ENCODE measurements at places on chromosomes 16 and 17.

DNA sequence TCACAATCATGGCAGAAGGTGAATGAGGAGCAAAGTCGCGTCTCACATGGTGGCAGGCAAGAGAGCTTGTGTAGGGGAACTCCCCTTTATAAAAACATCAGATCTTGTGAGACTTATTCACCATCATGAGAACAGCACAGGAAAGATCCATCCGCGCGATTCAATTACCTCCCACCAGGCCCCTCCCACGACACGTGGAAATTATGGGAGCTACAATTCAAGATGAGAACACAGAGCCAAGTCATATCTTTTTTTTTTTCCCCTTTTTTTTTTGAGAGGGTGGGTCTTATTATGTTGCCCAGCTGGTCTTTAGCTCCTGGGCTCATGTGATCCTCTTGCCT, 60.0 kb downstream of the RPTOR start:
- DNase-seq = no peak

DNA sequence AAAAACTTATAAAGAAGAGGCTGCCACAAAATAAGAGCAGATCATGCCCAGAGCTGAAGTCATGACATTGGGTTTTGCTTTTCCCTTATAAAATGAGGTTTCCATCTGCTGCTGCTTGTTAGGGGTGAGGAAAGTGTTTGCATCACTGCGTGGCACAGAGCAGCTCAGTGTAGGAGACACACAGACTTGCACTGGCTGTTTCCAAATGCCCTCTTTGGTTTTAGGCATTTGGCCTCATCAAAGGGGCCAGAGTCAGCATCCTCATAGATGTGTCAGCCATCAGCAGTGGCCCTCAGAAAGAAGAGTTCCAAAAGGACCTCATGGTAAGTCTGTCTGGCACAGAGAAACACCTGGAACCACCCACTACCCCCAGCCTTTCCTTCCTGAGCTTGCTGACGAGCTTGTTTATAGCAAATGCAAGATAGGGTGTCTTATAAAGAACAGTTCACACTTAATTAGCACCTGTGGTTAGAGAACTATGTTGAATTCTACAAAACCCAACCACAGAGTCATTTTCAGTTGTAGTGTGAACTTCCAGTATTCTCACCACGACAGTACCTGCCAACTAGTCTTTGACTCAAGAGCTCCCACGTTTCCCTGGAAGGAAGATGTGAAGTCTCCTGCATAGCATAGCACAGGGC, 17.0 kb downstream of the VWA3A start:
- no peak for DNase-seq

DNA sequence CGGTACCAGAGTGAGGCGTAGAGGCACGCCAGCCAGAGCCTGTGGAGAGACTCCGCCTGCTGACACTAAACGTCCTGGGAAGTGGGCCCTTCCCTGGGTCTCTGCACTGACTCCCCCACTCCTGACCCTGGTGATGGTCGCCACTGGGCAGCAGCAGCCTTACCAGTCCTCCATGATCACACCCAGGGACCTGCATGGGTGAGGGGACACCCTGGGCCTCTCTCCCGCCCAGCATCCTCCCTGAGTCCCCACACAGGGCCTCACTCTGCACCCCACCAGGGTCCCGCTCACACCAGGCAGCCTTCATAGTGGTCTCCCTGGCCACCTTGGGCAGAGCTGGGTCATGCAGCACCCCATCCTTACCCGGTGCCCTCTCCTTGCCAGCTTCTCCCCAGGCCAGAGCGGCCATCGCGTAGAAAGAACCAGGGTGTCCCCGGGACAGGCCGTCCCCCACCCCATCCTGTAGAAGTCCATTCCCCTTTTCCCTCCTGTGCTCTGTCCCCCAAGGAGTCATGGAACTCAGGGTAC, 10.7 kb downstream of the RGS11 start:
- DNase-seq = no peak

GRCh38 chr16:17801068-17801467, 330.3 kb upstream of the XYLT1 start:
- DNase-seq = no peak

GRCh38 chr17:65593092-65593854, 31.8 kb upstream of the AXIN2 start:
- no peak for DNase-seq

DNA sequence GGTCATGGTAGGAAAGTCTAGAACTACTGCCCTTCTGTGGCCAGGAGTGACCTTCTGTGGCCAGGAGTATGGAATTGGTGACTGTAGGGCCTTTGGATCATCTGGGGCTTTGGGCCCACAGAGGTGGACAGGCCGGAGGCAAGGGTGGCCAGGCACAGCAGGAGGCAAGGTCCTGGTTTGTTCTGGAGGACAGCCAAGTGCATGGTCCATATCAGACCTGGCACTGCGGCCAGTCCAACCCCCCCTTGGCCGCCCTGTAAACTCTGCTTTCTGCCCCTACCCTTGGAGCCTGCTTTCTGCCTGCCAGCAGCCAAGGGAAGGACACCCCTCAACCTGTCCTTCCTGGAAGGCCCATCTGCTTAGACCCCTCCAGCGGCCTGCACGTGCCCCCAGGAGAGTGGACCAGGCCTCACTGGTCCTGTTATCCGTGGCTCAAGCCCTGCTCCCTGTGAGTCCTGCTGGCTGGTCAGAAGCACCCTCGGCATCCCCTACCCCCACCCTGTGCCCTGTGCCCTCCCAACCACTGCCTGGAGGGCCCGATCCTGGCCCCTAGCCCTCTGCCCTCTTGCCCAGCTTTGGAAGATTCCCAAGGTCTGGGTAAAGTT, 2.3 kb upstream of the DCXR start:
- no peak for DNase-seq
